ENCODE measurements at places on chromosomes 16 and 17. TPM values are rescaled to one million over a fixed set of nuclear protein-coding genes. Genes with fewer than 3 reads are reported as not detected.

Gene DNAH3
- total RNA-seq = 0.33 TPM

DNA sequence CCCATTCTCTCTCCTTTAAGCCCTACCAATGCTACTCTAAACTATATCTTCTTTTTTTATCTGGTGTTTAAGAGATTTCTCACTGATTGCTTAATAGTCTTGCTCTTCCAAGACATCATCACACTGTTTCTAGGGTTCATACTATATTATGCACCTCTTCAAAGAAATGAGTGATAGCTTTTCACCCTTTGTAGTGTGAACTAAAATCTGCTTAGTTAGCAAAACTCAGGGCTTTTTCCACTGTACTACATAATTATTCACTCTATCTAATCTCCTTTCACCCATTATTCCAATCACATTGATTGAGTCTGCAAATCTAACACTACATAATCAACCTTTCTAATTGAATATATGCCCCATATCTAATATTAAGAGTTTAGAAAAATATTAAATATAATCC lies 456.0 kb upstream of the SOX9 start:
- no peak for DNase-seq

GRCh38 chr17:81223762-81224130 lies 981 bp upstream of the CEP131 start:
- no peak for DNase-seq

Gene MEOX1
- total RNA-seq = not detected

Gene ITGA3
- 1.3 TPM for total RNA-seq

Gene KCNH4
- total RNA-seq = 1.8 TPM

DNA sequence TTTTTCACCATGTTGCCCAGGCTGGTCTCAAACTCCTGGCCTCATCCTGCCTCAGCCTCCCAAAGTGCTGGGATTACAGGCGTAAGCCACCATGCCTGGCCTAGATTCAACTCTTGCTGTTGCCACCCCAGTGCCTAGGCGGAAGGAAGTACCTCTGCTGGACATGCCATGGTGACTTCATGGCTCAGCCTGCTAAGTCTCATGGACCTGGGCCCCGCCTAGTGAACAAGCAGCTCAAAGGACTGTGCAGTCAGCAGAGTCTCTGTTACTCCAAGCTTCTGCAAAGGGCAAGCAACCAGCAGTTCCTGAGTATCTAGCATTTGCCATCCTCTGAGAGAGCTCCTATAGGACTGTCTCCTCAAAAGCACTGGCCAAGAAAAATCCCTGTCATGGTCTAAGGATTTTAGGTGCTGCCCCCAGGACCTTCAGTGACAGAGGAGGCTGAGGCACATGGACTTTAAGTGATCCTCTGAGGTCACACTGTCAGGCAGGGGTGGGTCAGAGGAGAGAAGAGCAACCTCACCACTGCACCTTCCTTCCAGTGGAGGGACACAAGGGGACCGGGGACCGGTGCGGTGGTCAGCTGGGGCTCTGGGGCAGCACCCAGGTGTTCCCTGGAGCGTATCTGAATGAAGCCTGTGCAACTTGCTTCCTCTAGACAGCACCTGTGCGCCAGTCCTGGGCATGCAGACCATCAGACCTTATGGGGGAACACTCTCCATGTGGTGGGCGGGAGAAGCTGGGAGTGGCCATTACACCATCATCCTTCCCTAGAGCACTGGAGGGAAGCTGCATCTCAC lies 71.3 kb downstream of the IL21R start:
- DNase-seq = no peak

Gene KCNJ18
- not detected for total RNA-seq

GRCh38 chr16:50025537-50025931 lies 509 bp downstream of the CNEP1R1 start:
- peak; percentile 36 for DNase-seq

Gene CES3
- 2.2 TPM for total RNA-seq

GRCh38 chr17:78272181-78272913 lies 40.9 kb downstream of the TMEM235 start:
- DNase-seq = peak; percentile 76

- DNase-seq = no peak
Observed at GRCh38 chr17:65058593-65058992, 2.1 kb upstream of the GNA13 start.

Gene KIF2B
- not detected for total RNA-seq

DNA sequence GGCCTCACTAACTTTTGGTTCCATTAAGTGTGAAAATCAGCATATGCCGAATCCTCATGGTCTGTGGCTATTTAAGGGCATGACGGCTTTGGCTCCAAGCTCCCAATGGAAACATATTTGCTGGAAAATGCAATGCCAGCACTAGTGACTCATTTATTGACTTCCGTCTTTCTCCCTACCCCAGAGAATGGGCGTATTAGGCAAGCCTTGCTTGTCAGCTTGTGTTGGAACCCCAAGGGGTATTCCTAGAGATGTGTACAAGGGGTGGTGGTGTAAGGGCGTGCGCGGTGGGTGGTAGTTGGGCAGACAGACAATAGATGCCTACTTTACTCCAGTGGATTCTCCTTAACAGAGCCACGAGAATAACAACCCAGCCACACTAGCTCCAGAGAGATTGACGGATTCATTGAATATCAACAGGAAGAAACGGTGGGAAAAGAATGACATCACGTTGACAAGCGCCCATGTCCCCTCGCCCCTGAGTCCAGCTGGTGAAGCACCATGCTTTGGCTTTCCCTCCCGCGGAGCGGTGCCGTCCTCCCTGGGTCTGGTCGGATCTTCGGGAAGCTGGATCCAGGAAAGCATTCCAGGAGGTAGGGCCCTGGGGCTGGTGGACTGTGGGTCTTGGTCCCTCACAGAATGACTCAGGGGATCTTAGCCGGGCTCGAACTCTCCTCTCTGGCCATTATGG lies 10.3 kb downstream of the CD300LB start:
- no peak for DNase-seq

DNA sequence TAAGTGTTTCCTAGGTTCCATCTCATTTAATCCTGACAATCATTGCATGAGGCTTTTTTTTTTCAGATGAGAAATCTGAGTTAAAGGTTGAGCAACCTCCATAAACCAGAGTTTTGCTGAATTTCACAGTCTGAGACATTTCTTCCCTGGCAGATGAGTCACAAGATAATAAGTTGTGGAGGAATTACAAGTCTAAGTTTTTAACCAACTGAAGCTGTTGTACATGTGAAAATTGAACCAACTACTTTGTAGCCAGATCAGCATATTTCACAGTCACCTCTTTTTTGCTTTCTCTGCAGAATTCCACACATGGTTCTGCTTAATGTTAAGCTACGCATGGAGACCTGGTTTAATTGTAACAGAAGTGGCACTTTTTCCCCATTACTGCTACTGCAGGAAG lies 765.6 kb downstream of the CDH11 start:
- no peak for DNase-seq

Gene HBM
- total RNA-seq = not detected

DNA sequence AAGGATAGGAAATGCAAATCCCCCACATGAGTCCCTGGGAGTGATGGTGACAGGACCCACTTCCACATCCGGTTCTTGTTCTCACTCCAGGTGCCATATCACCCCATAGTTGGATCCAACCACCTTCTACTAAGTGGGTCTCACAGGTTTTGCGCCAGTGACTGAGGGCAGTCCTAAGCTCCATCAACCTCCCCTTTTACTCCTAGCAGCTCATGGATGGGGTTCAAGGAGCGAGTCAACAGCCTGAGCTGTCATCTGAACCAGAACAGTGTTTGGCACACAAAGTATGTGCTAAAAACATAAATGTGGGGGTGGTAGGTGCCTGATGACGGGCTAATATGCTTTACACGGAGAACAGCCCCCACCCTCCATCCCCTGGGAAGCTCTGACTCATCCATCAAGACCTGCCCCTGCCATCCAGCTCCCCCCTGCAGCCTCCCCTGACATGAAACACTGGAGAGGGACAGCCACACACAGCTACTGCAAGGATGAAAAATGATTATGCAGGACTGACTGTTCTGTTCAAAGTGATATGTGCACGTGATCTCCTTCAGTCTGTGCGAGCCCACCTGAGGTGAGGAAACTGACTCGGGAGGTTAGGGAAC lies 143.2 kb upstream of the CDH5 start:
- no peak for DNase-seq

- DNase-seq = peak; percentile 85
Observed at GRCh38 chr16:27154705-27155521, 48.4 kb upstream of the KDM8 start.

DNA sequence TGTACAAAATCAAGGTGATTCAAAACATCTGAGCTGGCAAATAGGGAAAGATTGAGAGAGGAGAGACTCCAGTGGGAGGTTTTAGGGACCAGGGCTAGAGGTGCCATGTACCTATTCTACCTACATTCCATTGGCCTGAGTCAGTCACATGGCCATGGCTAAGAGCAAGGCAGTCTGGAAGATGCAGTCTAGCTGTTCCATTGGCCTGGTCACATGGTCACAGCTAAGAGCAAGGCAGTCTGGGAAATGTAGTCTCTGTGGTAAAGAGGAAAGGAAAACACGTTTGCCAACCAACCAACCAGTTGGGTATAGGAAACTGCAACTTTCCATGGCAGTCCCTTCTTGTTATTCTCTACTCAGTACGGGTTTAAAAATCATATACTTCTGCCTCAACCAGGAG lies 369.1 kb downstream of the XYLT1 start:
- DNase-seq = peak; percentile 49

DNA sequence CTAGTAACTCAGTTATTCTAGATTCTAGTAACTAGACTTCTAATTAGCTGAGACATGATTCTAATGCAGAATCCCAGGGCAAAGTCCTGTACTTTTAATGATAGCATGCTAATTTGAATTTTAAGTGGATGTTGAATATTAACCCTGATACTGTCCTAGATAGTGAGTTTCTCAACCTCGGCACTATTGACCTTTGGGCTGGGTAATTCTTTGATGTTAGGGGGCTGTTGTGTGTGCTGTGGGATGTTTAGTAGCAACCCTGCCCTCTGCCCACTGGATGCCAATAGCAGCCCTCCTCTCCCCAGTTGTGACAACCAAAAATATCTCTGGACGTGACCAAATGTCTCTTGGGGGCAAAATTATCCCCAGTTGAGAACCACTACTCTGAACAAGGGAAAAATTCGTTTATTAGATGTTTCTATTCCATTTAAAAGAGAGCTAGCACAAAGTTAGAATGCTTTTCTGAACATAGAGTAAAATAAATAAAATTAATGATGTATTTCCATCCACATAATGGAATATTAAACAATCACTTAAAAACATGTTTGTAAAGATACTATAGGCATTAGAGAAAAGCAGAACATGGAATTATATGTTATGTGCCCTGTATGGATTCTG lies 30.2 kb downstream of the SALL1 start:
- DNase-seq = no peak

Gene INCA1
- total RNA-seq = not detected

Gene NME1
- total RNA-seq = 509 TPM

DNA sequence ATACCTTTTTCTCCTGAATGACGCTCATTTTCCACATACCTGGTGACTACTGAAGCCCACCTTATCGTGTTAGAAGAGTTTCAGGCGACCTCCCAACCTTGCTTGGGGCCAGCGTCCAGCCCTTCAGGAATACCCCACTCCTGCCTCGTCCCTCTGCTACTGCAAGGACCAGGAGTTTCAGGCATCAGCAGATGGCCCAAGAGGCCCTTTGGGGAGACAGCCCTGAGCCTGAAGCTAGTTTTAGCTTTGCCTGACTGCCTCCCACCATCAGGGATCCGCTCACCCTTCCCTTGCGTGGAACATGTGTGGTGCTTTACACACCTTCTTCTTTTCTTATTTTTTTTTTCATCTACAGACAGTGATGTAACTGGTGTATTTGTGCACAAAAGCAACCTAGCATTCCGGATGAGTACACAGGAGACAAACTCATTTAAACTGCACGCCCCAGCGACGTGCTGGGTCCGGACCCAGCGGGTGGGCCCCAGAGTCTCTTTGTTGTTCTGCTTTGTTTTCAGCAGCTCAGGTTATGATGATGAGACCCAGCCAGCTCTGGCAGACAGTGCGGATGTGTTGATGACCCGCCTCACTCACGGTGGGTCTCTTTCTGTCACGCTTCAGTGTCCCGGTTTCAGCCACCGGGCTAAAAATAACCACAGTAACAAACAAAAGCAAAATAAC lies 242.4 kb downstream of the C16orf95 start:
- DNase-seq = no peak

GRCh38 chr17:67570797-67571196 lies 146.9 kb upstream of the NOL11 start:
- no peak for DNase-seq

Gene KRT24
- total RNA-seq = not detected

Gene APRT
- 340 TPM for total RNA-seq
